ENCODE measurements at places on chromosomes 12 and 14.

DNA sequence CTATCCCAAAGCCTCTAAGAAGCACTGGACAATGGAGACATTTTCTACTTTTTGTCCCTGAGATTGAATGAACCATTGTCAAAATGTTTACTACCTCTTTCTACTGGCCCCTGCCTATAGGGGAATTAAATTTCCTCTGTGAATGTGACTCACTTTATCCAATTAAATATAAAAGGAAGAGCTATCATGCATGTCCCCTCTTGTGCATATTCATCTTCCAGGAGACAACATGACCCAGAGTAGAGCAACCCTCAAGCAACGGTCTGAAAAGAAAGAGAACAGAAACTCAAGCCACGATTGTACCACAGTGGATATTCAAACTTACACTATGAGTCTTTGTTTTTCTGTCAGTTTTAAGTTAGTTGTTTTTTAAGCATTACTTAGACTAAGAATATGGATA lies 938.4 kb upstream of the ATXN7L3B start:
- DNase-seq: no peak

DNA sequence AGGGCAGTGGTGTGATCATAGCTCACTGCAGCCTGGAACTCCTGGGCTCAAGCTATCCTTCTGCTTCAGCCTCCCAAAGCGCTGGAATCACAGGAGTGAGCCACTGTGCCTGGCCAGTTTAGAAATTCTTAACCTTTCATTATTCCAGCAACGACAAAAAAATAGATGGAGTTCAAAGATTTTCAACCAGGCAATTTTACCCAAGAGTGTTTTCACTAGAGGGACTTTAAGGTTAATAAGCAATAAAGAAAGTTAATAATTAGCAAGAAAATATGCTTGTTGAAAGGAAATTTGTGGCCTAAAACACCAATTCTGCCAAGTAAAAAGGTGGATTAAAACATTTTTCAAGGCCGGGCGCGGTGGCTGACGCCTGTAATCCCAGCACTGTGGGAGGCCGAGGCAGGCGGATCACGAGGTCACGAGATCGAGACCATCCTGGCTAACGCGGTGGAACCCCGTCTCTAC lies 14.8 kb downstream of the CDKL1 start:
- no peak for DNase-seq

DNA sequence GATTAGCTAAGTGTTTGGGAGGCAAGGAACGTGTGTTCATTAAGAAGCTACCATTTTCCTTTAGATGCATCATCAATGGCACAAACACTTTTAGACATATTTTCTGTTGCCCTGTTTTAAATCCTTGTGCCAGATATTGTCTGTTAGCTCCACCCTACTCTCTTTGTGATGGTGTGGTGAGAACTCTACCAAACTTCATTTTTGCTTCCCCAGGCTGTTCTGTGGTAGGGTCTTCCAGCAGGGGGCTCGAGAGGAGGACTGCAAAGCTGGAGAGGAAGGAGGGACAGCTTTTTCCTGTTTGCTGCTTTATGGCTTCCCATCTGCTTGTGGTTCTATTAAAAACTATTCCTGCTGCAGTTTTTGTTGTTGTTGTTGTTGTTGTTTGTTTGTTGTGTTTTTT lies 23.8 kb upstream of the STRAP start:
- no peak for DNase-seq

DNA sequence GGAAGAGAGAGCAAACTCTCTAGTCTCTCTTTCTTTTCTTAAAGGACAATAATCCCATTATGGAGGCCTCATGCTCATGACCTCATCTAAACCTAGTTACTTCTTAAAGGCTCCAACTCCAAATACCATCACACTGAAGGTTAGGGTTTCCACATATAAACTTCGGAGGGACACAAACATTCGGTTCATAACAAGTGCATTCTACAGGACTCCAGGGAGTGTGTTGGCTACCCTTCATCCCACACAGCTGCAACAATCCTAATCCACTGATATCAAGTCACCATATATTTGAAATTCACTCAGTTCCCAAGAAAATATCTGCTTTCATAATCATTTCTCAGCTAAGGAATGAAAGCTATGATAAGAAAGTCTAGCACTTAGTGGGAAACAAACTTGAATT lies 265.9 kb upstream of the PLEKHG7 start:
- no peak for DNase-seq

- DNase-seq: no peak
These were observed 38.7 kb downstream of the GLT8D2 start for GRCh38 chr12:104011253-104011652.

DNA sequence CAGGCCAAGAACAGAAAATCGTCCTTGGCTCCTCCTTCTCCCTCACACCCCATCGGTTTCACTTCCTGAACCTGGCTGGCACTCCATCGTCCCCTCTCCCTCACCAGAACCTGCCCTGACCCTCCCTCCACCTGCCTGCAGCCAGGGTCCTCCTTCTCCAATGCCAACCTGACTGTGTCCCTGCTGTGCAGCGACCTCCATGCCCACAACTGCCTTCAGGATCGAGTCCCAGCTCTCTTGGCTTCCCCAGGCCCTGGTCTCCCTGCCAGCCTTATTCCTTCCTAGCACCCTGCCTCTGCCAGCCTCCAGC lies 19.8 kb downstream of the HVCN1 start:
- DNase-seq: no peak

DNA sequence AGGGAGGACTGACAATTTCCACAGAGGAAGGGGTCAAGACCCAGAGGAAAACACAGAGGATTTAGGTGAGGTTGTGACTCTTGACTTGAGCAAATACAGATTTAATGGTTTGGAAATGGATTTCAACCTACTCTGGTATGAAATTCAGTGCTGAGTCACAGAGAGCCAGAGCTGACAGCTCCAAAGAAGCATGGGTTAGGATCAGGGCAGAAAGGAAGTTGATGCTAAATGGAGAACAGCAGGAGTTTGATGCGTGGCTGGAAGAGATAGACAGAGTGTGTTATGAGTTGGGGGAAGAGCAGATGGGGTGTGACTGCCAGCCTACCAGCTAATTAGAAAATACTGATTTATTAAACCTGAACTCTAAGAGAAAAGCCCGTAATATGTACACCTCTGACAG lies 272.6 kb downstream of the FOXG1 start:
- no peak for DNase-seq

DNA sequence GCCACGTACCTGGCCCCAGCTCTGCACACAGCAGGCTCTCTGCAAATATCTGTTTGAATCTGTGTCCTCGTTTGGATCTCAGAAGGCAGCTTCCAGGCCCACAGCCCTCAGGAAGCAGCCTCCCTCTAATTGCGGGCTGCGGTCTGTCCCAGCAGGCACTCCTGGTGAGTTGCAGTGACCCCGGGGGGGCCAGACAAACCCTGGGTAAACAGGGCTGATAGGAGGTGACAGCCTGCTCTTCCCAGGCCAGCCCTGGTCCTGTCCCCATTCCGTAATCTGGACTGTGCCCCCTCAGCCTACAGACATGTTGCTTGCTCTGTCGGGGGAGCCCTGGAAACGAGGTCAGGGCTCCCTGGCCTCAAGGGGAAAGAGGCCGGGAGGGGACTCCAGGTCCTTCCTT lies 2.0 kb downstream of the FOXN4 start:
- DNase-seq: no peak

DNA sequence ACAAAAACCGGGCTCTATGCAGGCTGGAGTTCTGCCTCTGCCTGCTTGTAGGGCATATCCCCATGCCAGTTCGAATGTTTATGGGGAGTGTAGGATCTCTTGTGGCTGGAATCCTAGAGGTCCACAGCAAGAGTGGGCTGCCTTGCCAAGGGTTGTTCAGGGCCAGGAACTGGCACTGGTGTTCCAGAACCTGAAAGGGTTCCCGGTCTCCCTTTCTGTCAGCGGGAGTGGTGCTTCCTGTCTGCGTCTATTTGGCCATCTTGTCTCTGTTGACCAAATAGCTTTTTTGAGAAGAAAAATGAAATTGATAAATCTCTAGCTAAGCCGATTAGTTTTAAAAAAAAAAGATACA lies 17.8 kb downstream of the OLR1 start:
- DNase-seq: no peak

DNA sequence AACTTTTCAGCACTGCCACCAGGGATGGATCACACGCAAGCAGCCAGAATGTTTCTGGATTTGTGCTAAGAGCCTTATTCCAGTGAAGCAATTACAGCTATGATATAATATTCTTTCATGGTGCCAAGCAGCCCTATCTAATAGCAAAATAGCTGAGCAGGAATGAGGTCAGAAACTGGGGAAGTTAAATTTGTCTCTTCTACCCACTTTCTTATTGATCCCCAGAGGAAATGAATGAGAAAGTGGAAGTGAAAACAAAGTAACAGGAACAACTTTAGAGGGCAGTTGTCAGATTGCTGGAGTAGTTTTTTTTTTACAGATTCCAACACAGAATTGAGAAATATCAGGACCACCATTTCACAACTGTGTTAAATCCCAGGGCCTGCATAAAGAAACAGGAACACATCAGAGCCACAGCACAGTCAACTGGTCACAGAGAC lies 44.8 kb downstream of the GCH1 start:
- DNase-seq: no peak

- no peak for DNase-seq
These were observed 21.8 kb upstream of the GXYLT1 start for GRCh38 chr12:42166501-42166900.

DNA sequence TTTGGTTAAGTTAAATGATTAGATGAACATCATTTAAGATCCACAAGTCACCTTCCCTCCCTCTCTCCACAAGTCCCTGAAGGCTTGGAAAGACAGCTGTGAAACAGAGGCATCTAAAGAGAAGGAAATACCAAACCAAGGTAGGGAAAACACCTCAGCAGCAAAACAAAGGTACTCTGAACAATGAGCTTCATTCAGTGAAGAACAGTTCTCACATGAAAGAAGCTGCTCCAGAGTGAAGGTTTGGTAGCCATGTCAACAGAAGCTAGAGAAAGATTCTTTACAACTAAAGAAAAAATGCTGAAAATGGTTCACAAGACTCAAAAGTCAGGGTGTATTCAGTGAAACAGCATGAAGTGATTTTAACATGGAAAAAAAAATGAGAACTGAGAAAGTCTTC lies 69.4 kb downstream of the FGD6 start:
- no peak for DNase-seq

- DNase-seq: no peak
These were observed 178.8 kb downstream of the KTN1 start for GRCh38 chr14:55758796-55759195.

- no peak for DNase-seq
These were observed 312.5 kb downstream of the LRIG3 start for GRCh38 chr12:58607805-58608204.
